T-cell (primary cell): ENCODE measurements at places on chromosomes 13 and 19. TPM values are rescaled to one million over a fixed set of nuclear protein-coding genes. Genes with fewer than 3 reads are reported as not detected.

Gene ERFL
- 8.5 TPM for total RNA-seq

Gene DNAAF3
- total RNA-seq: not detected

GRCh38 chr13:46622630-46623256, 69.8 kb downstream of the LRCH1 start:
- no peak overlapping the region for H3K4me3 ChIP-seq
- no peak overlapping the region for H3K27ac ChIP-seq
- no peak for DNase-seq
- no peaks in the 10 kb centered on the region for H3K27me3 ChIP-seq

DNA sequence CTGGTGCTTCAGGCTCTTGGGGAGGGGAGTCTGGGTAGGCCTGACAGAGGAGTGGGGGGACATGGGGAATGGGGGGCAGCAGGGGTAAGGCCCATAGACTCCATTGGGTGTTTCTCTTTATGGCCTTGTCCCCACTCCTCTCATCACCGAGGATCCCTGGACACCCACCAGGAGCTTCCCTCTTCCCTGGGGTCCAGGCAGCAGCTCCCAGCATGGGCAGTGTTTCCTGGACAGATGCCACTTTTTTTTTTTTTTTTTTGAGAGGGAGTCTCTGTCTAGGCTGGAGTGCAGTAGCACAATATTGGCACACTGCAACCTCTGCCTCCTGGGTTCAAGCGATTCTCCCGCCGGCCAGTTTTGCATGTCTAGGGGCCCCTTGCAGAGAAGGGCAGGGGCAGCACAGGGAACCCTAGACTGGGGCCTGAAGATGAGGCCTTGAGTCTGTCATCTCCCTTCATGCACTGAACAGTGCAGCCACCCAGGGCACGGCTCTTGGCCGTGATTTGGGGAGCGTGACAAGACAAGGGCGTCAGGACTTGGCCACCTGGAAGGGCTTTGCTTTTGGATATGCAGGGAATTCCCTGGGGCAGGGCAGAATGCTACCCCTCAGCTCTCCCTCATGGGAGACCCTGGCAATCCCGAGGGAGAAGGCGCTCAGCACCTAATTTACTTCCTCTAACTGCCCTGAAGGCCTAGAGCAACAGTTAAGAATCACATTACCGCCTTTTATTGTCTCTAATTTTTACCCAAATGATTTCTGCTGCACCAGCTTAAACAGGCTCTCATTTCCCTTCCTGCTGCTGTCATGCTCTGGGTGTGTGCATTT, 213.9 kb upstream of the ZNF536 start:
- no peak overlapping the region for H3K27ac ChIP-seq
- no peaks in the 10 kb centered on the region for H3K4me1 ChIP-seq
- no peak overlapping the region for H3K4me3 ChIP-seq
- DNase-seq: no peak
- no peaks in the 10 kb centered on the region for H3K36me3 ChIP-seq
- peaks cover 24% of the 10 kb centered on the region for H3K27me3 ChIP-seq

DNA sequence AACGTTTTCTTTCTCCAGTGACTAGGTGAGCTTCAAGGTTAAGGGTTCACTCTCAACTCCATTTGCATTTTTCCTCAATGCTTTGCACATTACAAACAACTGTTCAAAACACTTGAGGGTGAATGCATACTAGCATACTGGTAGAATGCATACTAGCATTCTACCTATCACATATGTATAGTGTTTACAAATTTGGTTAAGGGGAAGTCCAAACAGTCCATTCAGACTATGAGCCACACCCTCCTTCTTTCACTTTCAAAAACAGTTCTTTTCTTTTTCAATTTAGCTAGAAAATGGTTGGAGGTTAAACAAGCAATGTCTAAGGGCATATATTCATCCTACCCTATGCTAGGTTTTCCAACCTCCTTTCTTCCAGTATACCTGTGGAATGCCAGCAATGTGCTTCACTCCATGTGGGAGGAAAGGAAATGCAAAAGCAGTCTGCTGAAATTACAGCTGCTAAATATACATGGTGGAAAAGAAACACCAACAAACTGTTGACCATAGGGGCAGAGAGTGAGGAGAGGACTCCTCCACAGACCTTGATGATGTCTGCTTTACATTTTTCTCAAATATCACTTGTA, 102.6 kb downstream of the DOCK9 start:
- H3K36me3 ChIP-seq: peaks cover 62% of the 10 kb centered on the region
- no peaks in the 10 kb centered on the region for H3K27me3 ChIP-seq
- no peak overlapping the region for H3K27ac ChIP-seq
- DNase-seq: no peak

Gene PRR36
- 0.28 TPM for total RNA-seq

DNA sequence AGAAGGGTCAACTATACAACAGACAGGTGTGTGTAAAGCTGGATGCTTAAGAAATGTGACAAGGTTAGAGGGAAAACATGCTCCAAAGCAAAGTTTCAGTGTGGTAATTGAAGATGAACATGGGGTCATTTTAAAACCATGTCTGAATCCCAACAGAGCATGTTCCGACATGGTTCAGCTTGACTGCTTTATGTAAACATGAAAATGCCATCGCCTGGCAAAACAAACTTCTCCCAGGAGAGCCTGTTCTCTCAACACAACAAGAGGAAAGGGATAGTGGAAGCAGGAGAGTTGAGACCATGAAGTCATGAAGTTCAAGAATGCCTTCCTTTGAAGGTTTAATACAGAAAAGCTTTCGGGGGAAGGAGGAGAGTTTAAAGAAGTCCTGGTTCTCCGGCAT, 85.8 kb downstream of the EPSTI1 start:
- H3K27ac ChIP-seq: no peak overlapping the region
- DNase-seq: no peak
- no peak overlapping the region for H3K4me3 ChIP-seq
- H3K4me1 ChIP-seq: no peaks in the 10 kb centered on the region
- H3K36me3 ChIP-seq: peaks cover 27% of the 10 kb centered on the region

Gene SERTM1
- not detected for total RNA-seq

GRCh38 chr13:79782541-79783205, 301.7 kb downstream of the NDFIP2 start:
- no peak overlapping the region for H3K27ac ChIP-seq
- no peaks in the 10 kb centered on the region for H3K4me1 ChIP-seq
- H3K27me3 ChIP-seq: no peaks in the 10 kb centered on the region
- DNase-seq: no peak
- no peaks in the 10 kb centered on the region for H3K36me3 ChIP-seq
- H3K4me3 ChIP-seq: no peak overlapping the region

DNA sequence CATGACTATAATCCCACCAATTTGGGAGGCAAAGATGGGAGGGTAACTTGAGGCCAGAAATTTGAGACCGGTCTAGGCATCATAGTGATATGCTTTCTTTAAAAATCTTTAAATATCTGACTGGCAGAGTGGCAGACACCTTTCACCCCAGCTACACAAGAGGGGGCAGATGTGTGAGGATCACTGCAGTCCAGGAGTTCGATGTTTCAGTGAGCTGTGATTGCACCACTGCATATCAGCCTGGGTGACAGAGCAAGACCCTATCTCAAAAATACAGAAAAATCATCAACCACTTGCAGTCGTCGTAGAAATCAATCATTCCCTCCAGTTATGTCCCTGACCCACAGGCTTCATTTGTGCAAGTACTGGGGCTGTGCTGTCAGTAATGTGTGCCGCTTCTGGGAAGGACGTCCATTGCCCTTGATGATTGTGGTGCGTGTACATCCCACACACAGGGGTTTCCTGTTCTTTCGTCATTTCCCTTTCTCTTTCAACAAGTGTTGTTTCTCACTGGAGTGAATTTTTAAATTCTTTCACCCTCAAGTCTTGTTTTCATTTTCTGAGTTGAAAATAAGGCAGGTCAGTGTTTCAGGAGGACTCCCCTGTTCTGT, 1.4 kb downstream of the LGALS14 start:
- peak overlapping the region; percentile 31 for H3K27ac ChIP-seq
- no peaks in the 10 kb centered on the region for H3K4me1 ChIP-seq
- H3K36me3 ChIP-seq: no peaks in the 10 kb centered on the region
- no peaks in the 10 kb centered on the region for H3K27me3 ChIP-seq

GRCh38 chr13:112263152-112263551, 113.0 kb upstream of the SPACA7 start:
- no peak for DNase-seq
- no peak overlapping the region for H3K27ac ChIP-seq
- H3K4me3 ChIP-seq: no peak overlapping the region
- no peaks in the 10 kb centered on the region for H3K36me3 ChIP-seq

DNA sequence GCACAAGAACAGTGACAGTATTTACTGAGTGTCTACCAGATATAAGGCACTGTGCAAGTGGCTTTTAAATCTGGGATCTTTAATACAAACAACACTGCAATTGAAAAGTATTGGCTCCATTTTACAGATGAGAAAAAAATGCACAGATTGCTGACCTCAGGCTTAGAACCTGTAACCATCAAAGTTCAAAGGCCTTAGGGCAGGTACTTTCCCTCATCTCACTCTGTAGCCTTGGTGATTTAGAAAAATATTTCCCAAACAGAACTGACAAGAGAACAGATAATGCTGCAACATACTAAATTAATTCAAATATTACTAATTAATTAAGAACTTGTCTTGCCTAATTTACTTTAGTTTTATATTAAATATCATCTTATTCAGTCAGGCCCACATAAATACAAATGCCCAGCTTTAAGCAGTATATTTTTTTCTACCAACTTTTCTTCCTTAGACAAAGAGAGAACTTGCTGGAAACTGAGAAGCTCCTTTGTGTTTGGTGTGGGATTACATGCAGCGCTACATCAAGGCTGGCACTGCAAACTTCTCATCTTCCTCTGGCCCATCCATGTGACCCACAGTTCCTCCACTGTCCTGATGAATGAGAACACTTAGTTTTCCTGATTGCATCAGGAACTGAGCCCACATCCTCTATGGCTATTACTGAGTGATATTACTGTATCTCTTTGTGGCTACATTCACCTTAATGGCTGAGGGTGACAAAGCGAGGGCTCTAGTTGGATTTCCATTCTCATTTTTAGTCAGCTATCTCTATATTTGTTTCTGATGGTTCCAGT, 302.1 kb downstream of the ENOX1 start:
- no peaks in the 10 kb centered on the region for H3K36me3 ChIP-seq
- DNase-seq: no peak
- H3K4me1 ChIP-seq: peaks cover 2% of the 10 kb centered on the region
- no peak overlapping the region for H3K4me3 ChIP-seq
- no peaks in the 10 kb centered on the region for H3K27me3 ChIP-seq

GRCh38 chr19:4559569-4559968, at the start of gene SEMA6B:
Gene SEMA6B (minus strand): TSS chr19:4559684. CDS start chr19:4558457, 1,227 bp downstream.
- H3K27me3 ChIP-seq: peaks cover 30% of the 10 kb centered on the region
- H3K4me3 ChIP-seq: no peak within 1 kb of the TSS
- no peaks in the 10 kb centered on the region for H3K36me3 ChIP-seq
- H3K4me1 ChIP-seq: peaks cover 4% of the 10 kb centered on the region

DNA sequence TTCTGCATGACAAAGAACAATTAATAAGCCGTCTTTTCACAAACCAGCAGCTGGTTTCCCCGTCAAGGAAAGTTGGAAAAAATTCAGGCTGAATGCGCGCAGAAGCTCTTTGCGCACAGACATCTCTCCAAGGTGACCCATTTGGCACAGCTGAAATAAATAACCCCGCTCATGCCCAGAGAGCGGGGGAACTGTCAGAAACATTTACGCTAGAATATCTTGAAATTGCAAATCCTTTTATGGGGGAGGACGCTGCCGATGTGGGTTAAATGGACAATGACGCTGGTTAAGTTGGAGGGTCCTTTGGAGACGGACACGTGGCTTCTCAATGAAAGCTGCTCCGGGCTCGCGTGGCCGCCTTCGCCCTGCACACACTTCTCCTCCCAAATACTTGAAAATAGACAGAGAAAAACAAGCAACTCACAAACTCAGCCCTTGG, 30.6 kb downstream of the GSX1 start:
- H3K4me1 ChIP-seq: peaks cover 7% of the 10 kb centered on the region
- DNase-seq: no peak
- H3K36me3 ChIP-seq: no peaks in the 10 kb centered on the region
- peaks cover 31% of the 10 kb centered on the region for H3K27me3 ChIP-seq
- no peak overlapping the region for H3K27ac ChIP-seq
